Naive thymus-derived CD4-positive, alpha-beta T cell (primary cell): ENCODE measurements at places on chromosomes 1 and 21. TPM values are rescaled to one million over a fixed set of nuclear protein-coding genes. Genes with fewer than 3 reads are reported as not detected.
A peak's percentile ranks its signal among the peaks of the same experiment; 100 is the strongest.

Gene MROH7
- not detected for total RNA-seq

Gene MIGA1
- total RNA-seq = 21.8 TPM

Gene ANGPTL7
- not detected for total RNA-seq

Gene TMEM269
- total RNA-seq = 2.0 TPM

Gene TARDBP
- 114 TPM for total RNA-seq

Gene CATSPERE
- 1.0 TPM for total RNA-seq

Gene KRTAP7-1
- total RNA-seq = not detected

Gene POU3F1
- total RNA-seq = not detected

- H3K4me3 ChIP-seq = no peak overlapping the region
- peaks cover 8% of the 10 kb centered on the region for H3K36me3 ChIP-seq
- DNase-seq = no peak
These were observed 22.4 kb downstream of the SLAMF1 start for GRCh38 chr1:160624464-160624863.

DNA sequence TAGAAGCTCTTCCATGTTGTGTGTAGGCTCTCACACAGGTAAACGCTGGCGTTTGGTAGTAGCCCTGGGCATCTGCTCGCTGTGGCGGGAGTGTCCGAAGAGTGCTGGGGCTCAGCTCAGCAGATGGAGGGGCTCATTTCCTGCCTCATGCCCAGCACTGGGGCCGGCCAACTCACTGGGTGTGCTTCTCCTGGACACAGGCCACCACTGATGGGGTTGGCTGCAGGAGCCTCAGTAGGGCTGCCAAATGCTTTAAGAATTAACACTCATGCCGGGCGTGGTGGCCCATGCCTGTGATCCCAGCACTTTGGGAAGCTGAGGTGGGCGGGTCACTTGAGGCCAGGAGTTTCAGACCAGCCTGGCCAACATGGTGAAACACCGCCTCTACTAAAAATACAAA, 20.9 kb downstream of the UQCRHL start:
- H3K27ac ChIP-seq = no peak overlapping the region
- H3K4me3 ChIP-seq = no peak overlapping the region
- DNase-seq = no peak
- no peaks in the 10 kb centered on the region for H3K36me3 ChIP-seq
- H3K4me1 ChIP-seq = no peaks in the 10 kb centered on the region

DNA sequence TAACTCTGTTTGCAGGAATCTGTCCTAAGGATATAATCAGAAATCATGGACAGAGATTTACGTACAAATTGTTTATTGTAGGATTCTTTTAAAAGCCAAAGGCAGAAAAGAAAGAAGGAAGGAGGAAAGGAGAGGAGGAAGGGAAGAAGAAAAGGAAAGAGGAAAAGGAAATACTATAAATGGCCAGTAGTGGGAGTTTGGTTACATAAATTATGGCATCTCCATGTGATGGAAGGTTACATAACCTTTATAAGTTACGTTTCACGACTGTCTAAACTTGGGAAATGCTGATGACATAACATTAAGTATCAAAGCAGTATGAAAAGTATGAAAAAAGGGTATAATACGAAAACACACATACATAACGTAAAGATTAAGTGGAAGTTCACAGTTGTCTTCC, 39.0 kb downstream of the SMYD2 start:
- H3K36me3 ChIP-seq = peaks cover 3% of the 10 kb centered on the region
- no peaks in the 10 kb centered on the region for H3K27me3 ChIP-seq
- H3K4me1 ChIP-seq = no peaks in the 10 kb centered on the region

DNA sequence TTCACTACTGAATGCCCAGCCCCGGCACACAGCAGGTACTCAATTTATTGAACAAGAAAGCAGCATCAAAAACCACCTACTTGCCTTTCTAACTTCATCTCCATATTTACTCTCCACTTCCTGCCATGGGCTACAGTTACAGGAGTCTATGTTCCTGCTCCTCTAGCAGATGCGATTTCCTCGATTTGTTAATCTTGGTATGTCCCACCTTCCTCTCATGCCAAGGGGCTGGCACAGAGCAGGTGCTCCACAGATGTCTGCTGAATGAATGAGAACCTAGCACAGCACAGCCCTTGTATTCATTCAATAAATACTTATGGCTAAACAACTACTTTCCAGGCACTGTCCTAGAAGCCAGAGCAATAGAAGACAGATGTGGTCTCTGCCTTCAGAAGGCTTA, 12.2 kb downstream of the PAFAH2 start:
- H3K4me1 ChIP-seq = peaks cover 13% of the 10 kb centered on the region
- H3K27ac ChIP-seq = no peak overlapping the region
- no peak overlapping the region for H3K4me3 ChIP-seq
- peaks cover 7% of the 10 kb centered on the region for H3K36me3 ChIP-seq
- H3K27me3 ChIP-seq = no peaks in the 10 kb centered on the region

GRCh38 chr1:208256556-208256955, 12.4 kb upstream of the PLXNA2 start:
- H3K4me1 ChIP-seq = no peaks in the 10 kb centered on the region
- H3K27me3 ChIP-seq = no peaks in the 10 kb centered on the region
- DNase-seq = no peak
- no peaks in the 10 kb centered on the region for H3K36me3 ChIP-seq

GRCh38 chr1:211114446-211114845, 19.5 kb downstream of the KCNH1 start:
- DNase-seq = no peak
- H3K27me3 ChIP-seq = peaks cover 3% of the 10 kb centered on the region
- no peak overlapping the region for H3K27ac ChIP-seq
- no peak overlapping the region for H3K4me3 ChIP-seq
- no peaks in the 10 kb centered on the region for H3K36me3 ChIP-seq
- no peaks in the 10 kb centered on the region for H3K4me1 ChIP-seq

GRCh38 chr1:244030481-244031040, 20.5 kb upstream of the ZBTB18 start:
- no peak overlapping the region for H3K27ac ChIP-seq
- no peak overlapping the region for H3K4me3 ChIP-seq
- H3K36me3 ChIP-seq = no peaks in the 10 kb centered on the region
- no peaks in the 10 kb centered on the region for H3K4me1 ChIP-seq
- no peaks in the 10 kb centered on the region for H3K27me3 ChIP-seq

GRCh38 chr21:30257773-30258172, 25.0 kb downstream of the KRTAP24-1 start:
- H3K27ac ChIP-seq = no peak overlapping the region
- no peaks in the 10 kb centered on the region for H3K36me3 ChIP-seq
- H3K27me3 ChIP-seq = no peaks in the 10 kb centered on the region

GRCh38 chr1:183635099-183635605, 431 bp downstream of the ARPC5 start:
- no peak for DNase-seq
- H3K4me1 ChIP-seq = peaks cover 19% of the 10 kb centered on the region
- peak overlapping the region; percentile 80 for H3K27ac ChIP-seq
- peaks cover 8% of the 10 kb centered on the region for H3K36me3 ChIP-seq

DNA sequence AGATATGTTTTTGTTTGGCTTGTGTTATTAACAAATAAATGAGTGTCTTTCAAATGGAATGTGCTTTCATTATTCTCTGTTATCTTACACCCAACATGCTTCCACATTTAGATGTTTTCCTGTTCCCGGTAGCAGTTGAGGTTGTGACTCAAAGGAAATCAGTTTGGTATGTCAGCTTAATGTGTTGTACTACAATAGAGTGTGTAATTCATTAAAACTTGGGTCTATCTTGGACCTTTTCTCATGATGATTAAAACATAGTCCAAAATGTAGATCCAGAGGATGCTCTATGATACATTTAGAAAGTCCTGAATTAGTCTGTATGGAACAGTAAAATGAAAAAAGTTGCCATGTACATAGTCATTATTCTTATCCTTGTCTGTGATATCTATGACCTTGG, 26.7 kb downstream of the RTCA start:
- no peaks in the 10 kb centered on the region for H3K27me3 ChIP-seq
- H3K27ac ChIP-seq = no peak overlapping the region
- no peak for DNase-seq
- H3K4me1 ChIP-seq = no peaks in the 10 kb centered on the region

- DNase-seq = no peak
- no peaks in the 10 kb centered on the region for H3K27me3 ChIP-seq
- no peak overlapping the region for H3K4me3 ChIP-seq
- H3K4me1 ChIP-seq = peaks cover 4% of the 10 kb centered on the region
- H3K36me3 ChIP-seq = no peaks in the 10 kb centered on the region
These were observed 121.9 kb upstream of the JUN start for GRCh38 chr1:58905628-58906221.

DNA sequence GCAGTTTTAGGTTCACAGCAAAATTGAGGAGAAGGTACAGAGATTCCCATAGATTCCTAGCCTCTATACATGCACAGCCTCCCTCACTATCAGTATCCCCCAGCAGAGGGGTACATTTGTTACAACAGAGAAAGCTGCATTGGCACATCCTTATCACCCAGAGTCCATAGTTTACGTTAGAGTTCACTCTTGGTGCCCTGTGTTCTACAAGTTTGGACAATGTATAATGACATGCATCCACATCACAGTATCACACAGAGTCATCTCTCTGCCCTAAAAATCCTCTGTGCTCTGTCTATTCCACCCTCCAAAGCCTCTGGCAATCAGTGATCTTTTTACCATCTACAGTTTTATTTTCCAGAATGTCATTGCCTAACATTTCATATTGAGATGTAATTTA, 22.3 kb upstream of the RGS16 start:
- no peak for DNase-seq
- peaks cover 37% of the 10 kb centered on the region for H3K4me1 ChIP-seq
- no peak overlapping the region for H3K27ac ChIP-seq
- no peak overlapping the region for H3K4me3 ChIP-seq

GRCh38 chr1:222529181-222529580, 18.7 kb downstream of the HHIPL2 start:
- H3K27me3 ChIP-seq = no peaks in the 10 kb centered on the region
- no peaks in the 10 kb centered on the region for H3K36me3 ChIP-seq
- H3K4me3 ChIP-seq = no peak overlapping the region
- no peak for DNase-seq
- no peaks in the 10 kb centered on the region for H3K4me1 ChIP-seq

GRCh38 chr1:238061967-238062613, 171.4 kb upstream of the ZP4 start:
- no peaks in the 10 kb centered on the region for H3K36me3 ChIP-seq
- H3K4me1 ChIP-seq = no peaks in the 10 kb centered on the region
- no peak for DNase-seq
- no peaks in the 10 kb centered on the region for H3K27me3 ChIP-seq
- no peak overlapping the region for H3K27ac ChIP-seq

- H3K4me3 ChIP-seq = no peak overlapping the region
- DNase-seq = no peak
- no peaks in the 10 kb centered on the region for H3K36me3 ChIP-seq
- H3K4me1 ChIP-seq = no peaks in the 10 kb centered on the region
- H3K27ac ChIP-seq = no peak overlapping the region
These were observed 61.4 kb upstream of the ST6GALNAC3 start for GRCh38 chr1:76013206-76013581.

DNA sequence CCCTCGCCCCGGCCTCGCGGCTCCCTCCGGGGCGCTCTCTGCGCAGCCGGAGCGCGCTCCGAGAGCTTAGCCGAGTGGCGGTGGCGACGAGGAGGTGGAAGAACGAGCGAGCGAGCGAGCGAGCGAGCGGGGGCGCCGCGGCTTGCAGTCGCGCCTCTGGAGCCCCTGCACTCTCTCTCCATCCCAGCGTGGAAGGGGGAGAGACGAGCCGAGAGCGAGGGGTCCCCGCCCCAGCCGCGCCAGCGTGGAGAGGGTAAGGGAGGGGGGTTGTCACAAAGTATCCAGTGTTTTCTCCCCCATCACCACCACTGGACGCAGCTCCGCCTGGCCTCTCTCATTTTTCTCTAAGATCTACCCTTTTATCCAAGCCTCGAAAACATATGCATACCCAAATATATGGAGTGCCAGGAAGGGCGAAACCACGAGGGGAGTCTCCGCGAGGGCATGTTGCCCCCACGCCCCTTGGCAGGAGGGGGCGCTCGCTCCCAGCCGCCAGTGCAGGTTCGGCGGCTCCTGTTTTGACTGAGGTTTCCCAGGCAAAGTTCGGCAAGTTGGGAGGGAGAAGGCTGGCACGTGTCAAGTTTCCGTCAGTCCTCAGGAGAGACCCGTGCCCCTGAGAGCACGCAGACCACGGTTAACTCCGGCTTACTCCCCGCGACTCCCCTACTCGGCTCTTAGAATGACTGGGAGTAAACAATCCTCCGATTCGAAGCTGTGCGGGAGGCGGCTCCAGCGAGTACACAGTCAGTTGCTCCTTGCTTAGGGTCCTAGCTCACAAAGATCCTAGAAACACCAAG, 569 bp upstream of the DAB1 start:
- no peaks in the 10 kb centered on the region for H3K36me3 ChIP-seq
- no peak for DNase-seq
- H3K4me1 ChIP-seq = no peaks in the 10 kb centered on the region
- H3K27ac ChIP-seq = no peak overlapping the region
- H3K4me3 ChIP-seq = no peak overlapping the region

- no peaks in the 10 kb centered on the region for H3K36me3 ChIP-seq
- H3K4me3 ChIP-seq = peak overlapping the region; percentile 47
- no peak for DNase-seq
- peaks cover 4% of the 10 kb centered on the region for H3K27me3 ChIP-seq
These were observed 1.5 kb downstream of the VANGL1 start for GRCh38 chr1:115643225-115643624.

DNA sequence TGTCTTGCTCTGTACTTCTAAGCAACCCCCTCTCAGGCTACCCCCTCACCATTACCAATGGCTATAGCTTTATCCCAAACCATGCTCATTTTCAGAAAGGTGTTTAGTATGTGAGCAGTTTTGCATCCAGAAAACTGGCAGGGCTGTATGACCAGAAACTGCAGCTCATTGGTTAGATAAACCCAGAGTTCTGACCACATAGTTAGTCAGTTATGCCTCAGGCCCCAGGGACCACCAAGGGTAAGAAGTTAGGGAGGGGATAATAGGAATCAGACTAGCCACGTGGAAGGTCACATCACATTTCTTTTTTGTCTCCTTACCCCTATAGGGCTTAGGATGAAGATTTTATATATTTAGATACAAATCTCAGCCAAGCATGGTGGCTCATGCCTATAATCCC, 1.2 kb downstream of the ITGA10 start:
- DNase-seq = no peak
- no peak overlapping the region for H3K27ac ChIP-seq
- H3K4me3 ChIP-seq = no peak overlapping the region
- no peaks in the 10 kb centered on the region for H3K4me1 ChIP-seq
- no peaks in the 10 kb centered on the region for H3K36me3 ChIP-seq

DNA sequence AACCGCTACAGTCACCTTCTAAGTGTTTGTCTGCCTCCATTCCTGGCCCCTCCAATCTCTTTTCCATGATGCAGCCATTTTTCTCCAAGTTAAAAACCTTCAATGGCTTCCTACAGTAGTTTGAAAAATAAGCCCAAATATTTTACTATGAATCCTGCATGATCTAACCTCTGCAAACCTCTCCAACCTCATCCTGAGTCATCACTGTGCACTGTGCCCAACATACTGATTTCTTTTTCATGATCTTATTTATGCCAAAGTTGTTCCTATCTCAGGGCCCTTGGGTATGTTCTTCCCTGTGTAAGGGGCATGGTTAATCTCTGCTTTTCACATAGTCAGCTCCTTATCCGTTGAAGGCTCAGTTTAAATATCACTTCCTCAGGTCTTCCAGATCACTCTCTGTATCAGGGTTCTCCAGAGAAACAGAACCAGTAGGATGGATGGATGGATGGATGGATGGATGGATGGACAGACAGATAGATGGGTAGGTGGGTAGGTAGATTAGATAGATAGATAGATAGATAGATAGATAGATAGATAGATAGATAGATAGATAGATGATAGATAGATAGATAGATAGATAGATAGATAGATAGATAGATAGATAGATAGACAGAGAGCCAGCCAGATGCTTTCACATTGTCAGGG, 18.1 kb upstream of the PTPN14 start:
- no peak overlapping the region for H3K27ac ChIP-seq
- H3K27me3 ChIP-seq = no peaks in the 10 kb centered on the region
- no peaks in the 10 kb centered on the region for H3K4me1 ChIP-seq
- no peaks in the 10 kb centered on the region for H3K36me3 ChIP-seq
